ENCODE measurements at places on chromosomes 6 and 20. TPM values are rescaled to one million over a fixed set of nuclear protein-coding genes. Genes with fewer than 3 reads are reported as not detected.

Gene CEP250
- total RNA-seq, result 44.7 TPM

DNA sequence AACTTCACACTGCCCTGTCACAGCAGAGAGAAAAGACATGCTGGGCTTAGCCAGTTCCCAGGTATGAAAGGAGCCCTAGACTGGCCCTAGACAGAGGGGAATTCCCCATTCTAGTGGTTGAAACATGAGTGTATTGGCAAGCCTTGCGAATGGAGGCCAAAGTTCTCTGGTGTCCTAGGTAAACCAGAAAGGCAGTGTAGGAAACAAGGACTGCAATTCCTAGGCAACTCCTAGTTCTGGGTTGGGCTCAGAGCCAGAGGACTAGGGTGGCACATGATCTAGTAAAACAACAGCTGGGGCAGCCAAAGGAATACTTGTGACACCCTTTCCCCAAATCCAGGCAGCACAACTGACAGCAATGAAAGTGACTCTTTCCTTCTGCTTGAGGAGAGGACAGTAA lies 265.0 kb upstream of the EPHA7 start:
- no peak for DNase-seq

DNA sequence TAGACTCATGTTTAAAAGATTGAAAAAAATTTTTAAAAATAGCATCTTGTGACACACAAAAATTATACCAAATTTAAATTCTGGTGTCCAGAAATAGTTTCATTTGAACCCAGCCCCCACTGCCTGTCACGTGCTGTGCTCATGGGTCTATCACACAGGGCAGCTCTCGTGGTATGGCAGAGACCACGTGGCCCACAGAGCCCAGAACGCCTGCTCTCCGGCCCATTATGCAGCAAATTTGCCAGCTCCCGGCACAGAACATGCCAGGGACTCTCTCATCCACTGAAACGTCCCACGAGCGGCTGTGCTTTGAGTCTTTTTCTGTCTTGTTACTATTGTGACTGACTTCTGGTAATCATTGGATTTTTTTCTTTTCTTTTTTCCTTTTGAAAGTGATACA lies 224.3 kb downstream of the TTLL2 start:
- no peak for DNase-seq

GRCh38 chr20:3933218-3933617 lies 44.0 kb downstream of the PANK2 start:
- no peak for DNase-seq

- DNase-seq, result no peak
These were observed 458.3 kb upstream of the MAP3K7 start for GRCh38 chr6:91045161-91045560.

- DNase-seq, result no peak
These were observed 109.3 kb downstream of the SLC23A2 start for GRCh38 chr20:4891997-4892396.

GRCh38 chr6:12675931-12676330 lies 40.6 kb upstream of the PHACTR1 start:
- no peak for DNase-seq

- DNase-seq, result no peak
These were observed 85.6 kb upstream of the KHDRBS2 start for GRCh38 chr6:62371453-62372210.

Gene ENPP3
- total RNA-seq, result 0.98 TPM

DNA sequence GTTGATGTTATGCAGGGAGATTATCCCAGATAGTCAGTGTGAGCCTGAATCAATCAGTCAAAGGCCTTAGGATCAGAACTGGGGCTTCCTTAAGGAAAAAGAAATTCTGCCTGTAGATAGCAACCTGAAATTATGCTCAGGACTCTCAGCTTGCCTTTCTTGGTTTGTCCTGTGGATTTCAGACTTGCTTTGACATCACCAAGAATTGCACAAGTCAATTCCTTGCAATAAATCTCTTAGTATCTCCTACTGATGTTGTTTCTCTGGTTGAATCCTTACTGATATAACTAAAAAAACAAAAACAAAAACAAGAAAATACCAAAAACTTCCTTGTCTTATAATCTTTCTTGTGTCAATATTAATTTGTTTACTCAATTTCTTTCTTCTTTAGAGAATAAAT lies 258.9 kb upstream of the TCF21 start:
- DNase-seq, result no peak

DNA sequence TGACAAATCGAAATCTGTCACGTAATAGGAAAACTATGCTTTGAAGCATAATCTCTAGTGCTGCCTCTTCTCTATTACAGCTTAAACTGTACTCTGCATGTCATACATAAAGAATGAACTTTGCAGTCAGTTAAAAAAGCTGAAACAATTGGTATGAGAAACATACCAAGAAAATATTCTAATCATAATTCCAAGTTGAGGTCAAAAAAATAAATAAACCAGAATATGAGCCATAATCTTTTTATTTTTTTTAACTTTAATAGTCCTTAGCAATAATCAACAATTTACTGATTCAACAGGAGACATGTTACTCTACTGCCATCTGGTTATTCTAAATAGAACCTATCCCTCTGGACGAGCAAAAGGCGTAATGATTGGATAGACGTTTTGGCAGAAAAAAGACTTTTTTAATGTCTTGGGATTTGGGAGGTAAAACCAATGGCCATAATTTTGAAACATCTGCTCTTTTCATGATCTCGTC lies 224.4 kb upstream of the FLRT3 start:
- DNase-seq, result no peak

GRCh38 chr20:2300420-2300819 lies 4.6 kb downstream of the TGM3 start:
- DNase-seq, result no peak

- no peak for DNase-seq
These were observed 50.0 kb upstream of the FOXO3 start for GRCh38 chr6:108510461-108511319.

DNA sequence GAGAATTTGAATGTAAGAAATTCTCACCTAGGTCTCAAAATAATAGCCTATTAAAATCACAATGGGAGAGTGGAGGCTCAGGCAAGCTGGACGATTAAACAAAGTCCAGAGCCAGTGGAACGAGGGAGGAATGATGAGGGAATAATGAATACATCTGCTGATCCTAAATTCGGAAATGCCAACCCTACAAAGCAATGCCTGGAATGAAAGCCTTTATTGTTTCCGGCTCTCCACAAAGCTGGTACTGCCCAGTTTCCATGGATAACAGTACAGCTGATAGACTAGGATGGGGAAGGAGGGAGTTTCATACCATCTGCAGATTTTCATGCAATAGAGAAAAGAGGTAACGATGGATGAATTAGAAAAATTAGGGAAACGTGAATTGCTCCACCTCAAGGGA lies 356.1 kb downstream of the CBLN4 start:
- no peak for DNase-seq

Gene OPRM1
- not detected for total RNA-seq

Measured in spleen (tissue), 13 donors.